Activated CD4-positive, alpha-beta T cell treated with anti-CD3 and anti-CD28 coated beads, Interleukin-2, amount 50 U/mL, for 4 hours (primary cell): ENCODE measurements at places on chromosomes 2 and 18.

- DNase-seq, result no peak
Measured at GRCh38 chr2:85996591-85996990, 107.8 kb upstream of the ST3GAL5 start.

- no peak for DNase-seq
Measured at GRCh38 chr2:8750221-8750620, 68.4 kb downstream of the ID2 start.

DNA sequence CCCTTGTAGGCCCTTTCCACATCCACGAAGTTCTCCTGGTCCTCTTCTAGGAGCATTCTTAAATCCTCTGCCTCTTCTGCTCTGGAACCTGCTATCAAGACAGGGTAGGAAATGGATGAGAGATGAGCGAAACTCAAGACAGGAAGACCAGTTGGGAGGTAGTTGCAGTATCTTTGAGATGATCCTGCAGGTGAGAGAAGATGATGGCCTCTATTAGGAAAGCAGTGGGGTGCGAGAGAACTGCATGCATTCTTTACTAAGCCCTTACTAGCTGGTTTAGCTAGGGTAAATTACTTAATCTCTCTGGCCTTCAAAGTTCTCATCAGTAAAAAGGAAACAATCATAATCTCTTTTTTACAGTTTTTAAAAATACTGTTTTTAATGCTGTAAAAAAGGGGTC is 47.0 kb downstream of the VSNL1 start:
- DNase-seq, result no peak

- DNase-seq, result no peak
Measured at GRCh38 chr2:226564667-226565066, 235.0 kb downstream of the IRS1 start.

DNA sequence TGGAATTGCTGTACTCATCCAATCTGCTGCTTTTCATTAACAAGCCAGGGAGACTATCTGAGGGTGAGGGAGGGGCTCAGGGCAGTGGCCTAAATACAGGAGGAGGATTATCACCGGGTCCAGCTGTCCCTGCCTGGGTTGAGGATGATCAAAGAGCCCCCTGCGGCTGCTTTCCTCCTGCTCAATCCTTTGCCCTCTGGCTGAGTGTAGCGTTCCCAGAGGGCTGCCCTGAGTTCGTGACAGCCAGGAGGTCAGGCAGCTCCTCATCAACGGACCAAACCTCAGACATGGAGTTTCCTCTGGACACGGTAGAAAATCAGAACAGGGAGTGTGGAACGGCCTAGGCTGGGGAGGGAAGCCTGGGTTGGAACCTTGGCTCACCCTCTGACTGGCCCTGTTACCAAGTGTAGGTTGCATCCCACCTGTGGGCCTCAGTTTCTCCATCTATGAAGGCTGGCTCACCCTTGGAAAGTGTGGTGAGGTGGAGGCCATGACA is 23.5 kb downstream of the CIB4 start:
- DNase-seq, result no peak

DNA sequence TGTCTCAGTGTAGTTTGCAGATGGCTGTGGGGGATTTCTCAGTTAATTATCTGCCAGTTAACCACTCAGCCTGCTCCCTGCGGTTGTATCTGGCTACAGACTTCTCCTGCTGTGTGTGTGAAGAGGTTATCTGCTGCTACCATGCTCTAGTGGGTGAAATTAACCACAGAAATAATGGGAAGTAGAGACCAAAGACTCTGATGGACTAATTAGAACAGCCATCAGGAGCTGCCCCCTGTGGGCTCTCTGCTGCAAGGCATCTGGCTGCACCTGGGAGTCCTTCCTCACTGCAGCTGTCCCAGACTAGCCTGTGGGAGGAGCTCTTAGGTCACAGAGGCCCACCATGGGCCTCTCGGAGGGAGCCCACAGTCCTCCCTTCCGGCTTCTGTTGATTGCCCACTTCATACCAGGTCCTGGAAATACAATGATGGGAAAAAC is 66.6 kb downstream of the CTIF start:
- DNase-seq, result no peak

GRCh38 chr2:194151231-194151630 is 1505.8 kb upstream of the SLC39A10 start:
- DNase-seq, result no peak

DNA sequence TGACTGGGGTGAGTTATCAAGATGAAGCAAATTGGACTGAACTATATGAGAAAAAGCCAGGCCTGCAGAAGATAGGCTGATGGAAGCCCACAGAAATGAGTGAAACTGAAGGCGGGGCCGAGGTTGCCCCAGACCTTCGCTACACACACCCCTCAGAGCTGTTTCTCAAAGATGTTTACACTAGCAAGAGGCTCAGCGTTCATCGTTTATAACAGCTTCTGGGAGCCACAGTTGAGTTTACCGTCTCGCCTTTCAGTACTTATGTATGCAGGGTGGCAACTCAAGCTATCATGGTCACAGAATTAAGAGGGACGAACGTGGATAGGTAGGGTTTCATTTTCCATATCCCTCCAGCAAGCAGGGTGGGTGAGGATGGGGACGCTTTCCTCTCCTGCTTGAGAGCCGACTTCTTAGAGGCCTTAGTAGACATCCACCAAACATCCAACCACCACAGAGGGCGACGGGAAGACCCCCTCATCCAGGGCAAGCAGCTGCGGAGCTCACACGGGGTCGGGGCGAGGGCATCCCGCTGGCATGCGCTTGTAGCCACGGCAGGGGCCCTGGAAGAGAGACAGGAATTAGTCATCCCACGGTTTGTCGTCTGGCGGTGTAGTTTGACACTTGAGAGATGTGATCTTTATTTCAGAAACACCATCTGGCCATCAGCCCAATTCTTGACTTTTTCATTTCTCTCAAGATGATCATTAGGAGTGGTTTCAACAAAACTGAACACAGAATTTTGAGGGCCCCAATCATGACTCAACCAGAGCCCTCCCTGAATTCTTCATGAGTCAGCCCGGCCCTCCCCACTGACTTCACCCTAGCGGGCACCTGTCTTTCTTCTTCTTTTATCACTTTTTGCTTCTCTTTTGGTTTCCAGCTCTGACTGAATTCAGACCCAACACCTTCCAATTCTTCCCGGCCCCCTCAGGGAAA is 109.1 kb upstream of the CTDP1 start:
- DNase-seq, result no peak

DNA sequence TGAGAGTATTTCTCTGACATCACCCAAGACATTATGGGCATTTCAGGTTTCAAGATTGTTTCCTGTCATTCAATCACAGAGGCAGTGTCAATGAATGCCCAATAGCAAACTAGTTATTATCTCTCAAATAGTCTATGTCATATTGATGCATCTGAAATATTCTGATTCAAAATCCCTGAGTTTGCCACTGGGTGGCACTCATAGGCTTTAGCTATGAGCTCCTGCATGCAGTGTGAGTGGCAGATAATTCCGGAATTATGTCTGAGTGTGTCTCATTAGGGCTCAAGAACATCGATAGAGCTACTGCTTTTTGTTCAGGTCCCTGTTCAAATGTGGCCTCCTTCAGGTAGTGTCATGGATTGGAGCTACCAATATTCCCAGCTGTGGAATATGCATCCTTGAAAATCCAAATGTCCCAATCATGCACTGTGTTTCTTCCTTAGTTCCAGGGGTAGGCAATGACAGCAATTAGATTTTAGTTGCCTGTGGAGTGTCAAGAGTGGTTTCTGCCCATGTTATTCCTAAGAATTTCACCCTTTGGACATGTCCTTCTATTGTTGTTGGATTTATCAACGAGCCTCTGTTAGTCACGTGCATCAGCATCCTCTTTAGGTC is 7.8 kb upstream of the OR6B3 start:
- peak; percentile 33 for DNase-seq

DNA sequence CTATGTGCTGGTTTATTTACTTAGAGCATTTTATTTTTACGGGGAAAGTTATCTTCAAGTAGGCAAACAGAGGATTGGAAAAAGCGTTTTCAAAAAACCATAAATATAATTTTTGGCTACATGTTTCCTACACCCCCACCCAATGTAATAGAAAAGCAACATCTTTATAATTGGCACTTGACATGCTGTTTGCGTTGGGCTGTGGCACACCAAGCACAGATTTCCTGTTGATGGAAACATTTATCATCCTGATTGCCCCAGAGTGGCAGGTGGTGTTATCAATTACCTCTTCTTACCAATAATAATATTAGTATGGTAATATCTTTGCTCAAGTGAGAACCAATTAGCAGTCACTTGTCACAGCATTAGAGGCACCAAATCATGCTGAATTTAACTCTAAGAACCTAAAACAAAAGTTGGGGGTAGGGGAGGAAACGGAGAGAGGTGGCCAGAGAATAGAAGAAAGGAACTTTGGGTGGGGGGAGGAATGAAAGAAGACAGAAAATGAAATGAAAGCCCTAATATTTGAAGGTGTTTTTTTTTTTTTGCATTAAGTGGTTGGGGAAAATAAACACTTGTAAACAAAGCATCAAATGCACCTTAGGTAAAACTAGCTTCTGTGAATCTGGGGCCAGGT is 3.8 kb upstream of the SALL3 start:
- no peak for DNase-seq

DNA sequence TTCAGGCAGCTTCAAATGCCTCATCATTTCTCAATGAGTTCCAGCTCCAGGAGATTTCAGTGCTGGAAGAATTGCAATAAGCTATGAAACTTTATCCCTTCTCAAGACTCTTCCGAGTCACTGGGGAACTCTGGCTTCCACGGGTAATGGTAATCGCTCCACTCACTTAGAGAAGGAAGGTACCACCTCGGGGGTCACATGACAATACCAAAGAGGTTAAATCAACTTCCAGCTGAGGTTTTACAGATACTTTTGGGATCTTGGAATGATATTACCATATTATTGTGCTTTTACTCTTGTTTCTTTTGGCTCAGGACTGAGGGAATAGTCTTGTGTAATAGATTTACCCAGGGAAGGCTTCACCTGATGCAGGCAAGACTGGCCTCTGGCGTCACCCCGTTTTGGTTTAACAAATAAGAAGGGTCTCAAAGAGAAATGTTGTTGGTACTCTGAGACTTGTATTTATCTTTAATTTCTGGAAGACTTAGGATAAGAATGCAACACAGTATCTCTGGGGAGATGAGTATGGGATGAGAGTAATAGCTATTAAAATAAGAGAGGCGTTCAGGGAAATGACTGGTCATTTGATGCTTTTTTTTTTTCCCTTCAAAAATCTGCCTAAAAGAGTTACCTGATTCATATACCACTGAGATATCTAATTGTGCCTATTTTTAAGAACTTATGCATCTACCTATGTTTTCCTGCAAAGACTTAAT is 316.9 kb upstream of the ZEB2 start:
- no peak for DNase-seq

DNA sequence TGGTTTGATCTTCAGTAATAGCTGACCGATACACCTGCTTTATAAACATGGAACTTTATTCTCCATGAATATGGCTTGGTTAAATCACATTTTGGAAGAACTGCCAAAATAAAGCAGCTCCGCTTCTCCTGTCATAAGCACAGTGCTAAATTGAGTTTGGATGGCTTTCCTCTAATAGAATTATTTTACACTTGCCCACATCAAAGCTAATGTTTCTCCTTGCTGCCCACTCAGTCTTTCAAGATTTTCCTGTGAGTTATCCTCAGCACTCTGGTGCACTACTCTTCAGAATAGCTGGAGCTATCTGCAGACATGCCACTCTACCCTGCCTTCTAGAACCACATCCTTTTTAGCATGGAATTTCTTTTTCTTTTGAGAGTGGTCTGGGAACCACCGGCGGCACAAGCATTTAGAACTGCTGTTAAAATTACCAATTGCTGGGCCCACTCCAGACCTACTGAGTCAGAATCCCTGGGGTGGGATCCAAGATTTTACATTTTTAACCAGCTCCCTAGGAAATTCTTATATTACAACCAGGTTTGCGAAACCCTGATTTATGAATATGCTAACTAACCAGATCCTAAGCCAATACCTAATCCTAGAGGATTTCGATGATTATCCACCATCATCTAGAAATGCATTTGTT is 283.3 kb downstream of the AFF3 start:
- DNase-seq, result no peak

DNA sequence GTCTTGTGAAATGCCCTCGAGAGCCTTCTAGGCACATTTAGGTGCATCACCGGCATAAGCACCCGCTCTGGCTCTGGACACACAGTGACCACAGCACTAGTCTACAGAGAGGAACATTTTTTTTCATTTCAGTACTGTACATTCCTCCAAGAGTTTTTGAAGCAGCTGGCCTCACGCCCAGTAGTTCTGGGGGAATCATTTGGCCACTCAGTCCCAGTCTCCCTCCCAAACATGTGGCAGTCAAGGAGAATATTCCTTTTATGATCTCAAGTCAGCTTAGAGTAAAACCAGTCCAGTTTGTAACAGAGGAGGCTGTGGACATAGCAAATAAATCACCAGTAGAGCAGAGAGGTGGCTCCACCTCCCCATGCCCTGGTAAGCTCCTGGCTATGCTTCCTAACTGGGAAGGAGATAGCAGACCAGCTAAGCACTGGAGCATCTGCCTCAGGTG is 48.1 kb downstream of the KCNE4 start:
- DNase-seq, result no peak

- DNase-seq, result no peak
Measured at GRCh38 chr18:48475635-48476549, 62.9 kb upstream of the CTIF start.

- DNase-seq, result peak; percentile 15
Measured at GRCh38 chr2:189751080-189751658, 11.4 kb downstream of the OSGEPL1 start.

DNA sequence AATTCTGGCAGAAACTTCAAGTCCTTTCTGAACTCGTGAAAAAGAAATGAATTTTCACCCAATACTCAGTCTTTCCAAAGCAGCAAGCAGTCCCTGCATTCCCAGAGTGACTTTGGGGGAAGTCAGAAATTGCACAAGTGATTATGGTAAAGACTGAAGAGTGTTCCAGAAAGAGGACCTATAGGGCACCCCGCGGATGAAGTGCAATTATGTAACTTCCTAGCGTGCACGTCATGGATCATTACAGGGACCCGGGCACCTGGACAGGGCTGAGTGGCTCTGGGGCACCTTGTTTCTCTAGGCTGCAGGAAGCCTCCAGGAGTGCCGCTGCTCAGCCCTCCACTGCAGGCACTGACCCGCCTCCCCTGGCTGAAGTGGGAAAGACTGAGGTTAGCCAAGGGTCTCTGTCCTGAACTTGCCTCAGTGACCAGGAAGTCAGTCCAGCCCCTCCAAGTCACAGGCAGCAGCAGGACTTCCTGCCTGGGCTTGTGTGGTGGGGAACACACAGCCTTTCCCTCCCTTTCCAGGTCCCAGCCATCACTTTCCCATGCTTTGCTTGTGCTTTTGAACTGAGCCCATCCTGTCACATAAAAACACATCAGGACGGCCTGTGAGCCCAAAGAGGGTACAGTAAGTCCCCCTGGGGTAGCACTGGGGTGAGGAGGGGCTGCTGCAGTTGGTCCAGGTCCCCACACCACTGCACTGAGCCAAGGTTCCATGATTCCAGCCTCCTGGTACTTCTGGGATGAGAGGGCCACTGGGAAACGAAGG is 19.8 kb downstream of the TMEM185B start:
- DNase-seq, result no peak

GRCh38 chr18:71249791-71250190 is 960.9 kb downstream of the SOCS6 start:
- DNase-seq, result no peak

DNA sequence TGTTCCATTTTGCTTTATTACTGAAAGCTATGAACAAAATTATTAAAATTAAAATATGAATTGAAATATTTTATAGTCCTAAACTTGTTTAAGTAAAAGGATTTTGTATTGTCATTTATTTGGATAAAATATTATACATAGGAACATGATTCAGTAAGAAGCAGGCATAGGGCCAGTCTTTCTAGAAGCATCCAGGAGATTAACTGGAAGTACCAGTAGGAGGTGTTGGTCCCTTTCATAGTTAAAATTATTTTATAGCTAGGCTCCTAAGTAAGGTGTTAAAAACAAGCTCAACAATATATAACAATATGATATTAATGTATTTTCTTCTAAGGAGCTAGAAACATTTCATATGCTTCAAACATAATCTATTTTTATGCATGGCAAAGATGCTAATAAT is 43.7 kb downstream of the FIGN start:
- no peak for DNase-seq
